Stimulated activated CD4-positive, alpha-beta T cell treated with anti-CD3 and anti-CD28 coated beads, TNF-alpha, amount 100 ng/mL, for 1 hour (primary cell): ENCODE measurements at places on chromosomes 5 and 9.

GRCh38 chr5:61731946-61732314 is 399.9 kb downstream of the ZSWIM6 start:
- no peak for DNase-seq

- no peak for DNase-seq
Measured at GRCh38 chr9:35687972-35688557, 1.7 kb downstream of the TPM2 start.

- no peak for DNase-seq
Measured at GRCh38 chr5:94693043-94693822, 74.8 kb downstream of the SLF1 start.

DNA sequence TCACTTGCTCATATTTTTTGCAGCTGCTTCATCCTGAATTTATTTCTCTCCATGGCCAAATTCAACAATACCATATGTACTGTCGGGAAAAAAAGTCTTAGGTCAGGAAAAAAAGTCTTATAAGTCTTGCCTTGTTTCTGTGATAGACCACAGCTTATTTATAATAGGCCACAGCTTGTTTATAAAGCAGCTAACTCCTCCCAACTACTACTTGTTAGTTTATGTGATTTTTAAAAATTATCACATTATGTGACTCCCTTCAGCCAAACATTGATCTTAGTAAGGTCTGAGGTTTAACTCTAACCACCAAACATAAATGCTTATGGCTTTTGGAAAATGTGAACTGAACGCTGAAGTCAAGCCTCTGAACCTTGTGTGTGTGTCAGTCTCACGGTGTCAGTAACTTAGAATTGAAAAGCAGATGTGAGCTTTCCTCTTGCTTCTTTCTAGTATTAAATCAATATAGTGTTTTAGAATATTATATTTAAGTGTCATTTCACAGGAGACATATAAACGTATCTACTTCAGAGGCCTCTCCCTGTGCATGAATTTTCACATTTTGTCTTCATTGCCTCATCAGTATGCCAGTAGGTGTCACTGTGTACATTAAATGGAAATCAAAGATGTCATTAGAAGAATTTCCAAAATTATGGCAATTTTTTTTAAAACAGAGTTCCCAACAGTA is 51.3 kb downstream of the SNX24 start:
- DNase-seq = no peak

GRCh38 chr9:98637381-98637780 is 71.4 kb downstream of the GABBR2 start:
- DNase-seq = no peak

GRCh38 chr5:75053304-75054133 is 1.2 kb upstream of the GCNT4 start:
- no peak for DNase-seq

DNA sequence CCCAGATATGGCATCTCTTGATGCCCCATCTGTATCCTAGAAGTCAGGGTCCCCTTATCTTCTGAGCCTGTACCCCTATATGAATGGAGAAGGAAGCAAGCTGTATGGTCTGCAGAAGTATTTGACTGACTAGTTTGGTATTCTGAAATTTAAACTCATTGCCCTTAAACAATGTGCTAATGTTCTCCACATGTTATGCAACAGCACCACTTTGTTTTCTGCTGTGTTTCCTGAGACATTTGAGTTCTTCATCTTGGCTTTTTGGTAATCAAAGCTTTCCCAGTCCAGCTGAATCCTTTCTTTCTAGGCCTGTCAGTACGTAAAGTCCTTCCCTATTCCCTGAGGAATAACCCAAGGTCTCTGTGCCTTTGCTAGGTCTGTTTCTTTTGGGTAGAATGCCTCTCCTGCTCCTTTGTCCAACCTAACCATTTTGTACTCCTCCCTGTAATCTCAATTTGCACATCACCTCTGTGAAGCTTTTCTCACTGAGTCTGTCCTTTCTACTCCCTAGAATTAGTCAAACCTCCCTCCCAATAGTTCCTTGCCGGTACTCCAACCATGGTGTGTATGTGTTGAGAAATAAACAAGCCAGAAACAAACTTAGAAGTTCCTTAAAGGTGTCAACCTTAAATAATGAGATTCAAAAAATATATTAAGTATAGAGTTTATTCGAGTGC is 72.1 kb upstream of the HSPB3 start:
- no peak for DNase-seq

- no peak for DNase-seq
Measured at GRCh38 chr9:114450833-114451706, 54.2 kb downstream of the WHRN start.

- DNase-seq = no peak
Measured at GRCh38 chr9:37329576-37329975, 92.9 kb upstream of the GRHPR start.

DNA sequence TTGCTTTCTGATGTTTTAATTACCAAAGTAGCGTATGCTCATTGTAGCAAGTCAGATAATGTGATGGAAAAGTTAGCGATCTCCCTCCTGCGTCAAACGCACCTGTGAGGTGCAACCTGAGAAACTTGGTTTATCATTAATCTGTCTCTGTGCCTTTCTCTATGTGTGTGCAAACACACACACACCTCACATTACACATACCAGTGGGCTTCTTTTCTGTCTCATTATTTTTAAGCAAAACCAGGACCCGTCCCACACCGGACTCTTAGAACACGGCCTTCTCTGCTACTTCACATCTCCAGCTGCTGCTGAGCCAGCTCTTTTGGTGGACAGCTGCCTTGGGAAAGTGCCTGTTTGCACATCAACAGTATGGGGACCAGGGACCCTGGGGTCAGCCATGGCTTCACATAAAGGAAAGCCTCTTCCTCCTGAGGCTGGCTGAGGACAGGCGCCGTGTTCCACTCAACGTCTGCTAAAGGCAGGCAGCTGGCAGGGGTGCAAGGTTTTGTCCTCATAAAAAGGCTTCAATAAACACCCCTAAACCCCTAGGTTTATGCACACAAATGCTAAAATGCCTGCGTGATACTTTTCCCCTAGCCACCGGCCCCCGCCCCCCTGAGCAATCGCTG is 44.2 kb downstream of the MRPL36 start:
- DNase-seq = no peak

GRCh38 chr5:164332349-164333196 is 827.2 kb downstream of the MAT2B start:
- no peak for DNase-seq

GRCh38 chr5:148780711-148781110 is 45.7 kb upstream of the ADRB2 start:
- no peak for DNase-seq

GRCh38 chr5:71471193-71471592 is 15.7 kb downstream of the BDP1 start:
- no peak for DNase-seq

GRCh38 chr5:122258840-122259239 is 53.2 kb upstream of the SNCAIP start:
- DNase-seq = no peak

GRCh38 chr5:124554746-124555578 is 191.5 kb downstream of the ZNF608 start:
- no peak for DNase-seq

- no peak for DNase-seq
Measured at GRCh38 chr9:129834489-129835127, 467 bp downstream of the C9orf78 start.

GRCh38 chr5:146378986-146379385 is 40.3 kb downstream of the POU4F3 start:
- DNase-seq = no peak
